Endothelial cell (in vitro differentiated cells): ENCODE measurements at places on chromosomes 1 and 21. TPM values are rescaled to one million over a fixed set of nuclear protein-coding genes. Genes with fewer than 3 reads are reported as not detected.

Gene GNG12
- 26.2 TPM for total RNA-seq

Gene BATF3
- 0.54 TPM for total RNA-seq

Gene TNFRSF25
- total RNA-seq, result 104 TPM

Gene CHRM3
- 41.7 TPM for total RNA-seq

Gene MPZ
- 2.6 TPM for total RNA-seq

Gene MX1
- 4.5 TPM for total RNA-seq

Gene CDKN2C
- total RNA-seq, result not detected

Gene PTPRU
- 19.0 TPM for total RNA-seq

Gene ACP6
- 19.2 TPM for total RNA-seq

Gene GRIK3
- total RNA-seq, result 0.05 TPM

Gene TCP10L
- 0.31 TPM for total RNA-seq

Gene S1PR1
- 79.1 TPM for total RNA-seq

Gene SLC6A9
- 2.8 TPM for total RNA-seq

Gene AMY1B
- total RNA-seq, result not detected

Gene NID1
- 186 TPM for total RNA-seq

Gene LYST
- 7.4 TPM for total RNA-seq

Gene CSMD2
- total RNA-seq, result 2.1 TPM

Gene PM20D1
- not detected for total RNA-seq

Gene AXDND1
- total RNA-seq, result not detected

Gene OR2L8
- total RNA-seq, result not detected

Gene ANKRD65
- total RNA-seq, result 0.31 TPM

Gene ZNF496
- 76.5 TPM for total RNA-seq

Gene PEX19
- 61.7 TPM for total RNA-seq

Gene AADACL4
- not detected for total RNA-seq

Gene LHX8
- not detected for total RNA-seq

Gene TNNT2
- 3.3 TPM for total RNA-seq

Gene WNT9A
- total RNA-seq, result 1.0 TPM

Gene LRRC53
- total RNA-seq, result not detected

Gene ITLN2
- total RNA-seq, result 118 TPM

Gene TMEM201
- total RNA-seq, result 19.1 TPM

Gene SPRR3
- total RNA-seq, result not detected

Gene HTR6
- total RNA-seq, result not detected

Gene ACTL8
- 0.26 TPM for total RNA-seq

Gene KRTAP13-2
- not detected for total RNA-seq

Gene ICOSLG
- total RNA-seq, result 1.2 TPM

Gene FAM78B
- total RNA-seq, result 1.3 TPM

Gene UBE2U
- not detected for total RNA-seq

Gene AGT
- total RNA-seq, result not detected

Gene DNAJC28
- total RNA-seq, result 3.3 TPM

Gene KRTAP19-1
- total RNA-seq, result not detected

Gene DYNLT4
- 1.4 TPM for total RNA-seq

Gene FCGR1A
- not detected for total RNA-seq

Gene OR2L3
- not detected for total RNA-seq

Gene CASQ2
- total RNA-seq, result not detected

Gene LCE1D
- total RNA-seq, result not detected

Gene TESK2
- 8.0 TPM for total RNA-seq

Gene DIO1
- total RNA-seq, result not detected

Gene GUCA2A
- total RNA-seq, result not detected

Gene FAM163A
- total RNA-seq, result not detected
